NCI-H1417 (cell line): ENCODE measurements at places on chromosomes 4 and X.

GRCh38 chr4:158176108-158176507 lies 3.3 kb upstream of the GASK1B start:
- DNase-seq: no peak

DNA sequence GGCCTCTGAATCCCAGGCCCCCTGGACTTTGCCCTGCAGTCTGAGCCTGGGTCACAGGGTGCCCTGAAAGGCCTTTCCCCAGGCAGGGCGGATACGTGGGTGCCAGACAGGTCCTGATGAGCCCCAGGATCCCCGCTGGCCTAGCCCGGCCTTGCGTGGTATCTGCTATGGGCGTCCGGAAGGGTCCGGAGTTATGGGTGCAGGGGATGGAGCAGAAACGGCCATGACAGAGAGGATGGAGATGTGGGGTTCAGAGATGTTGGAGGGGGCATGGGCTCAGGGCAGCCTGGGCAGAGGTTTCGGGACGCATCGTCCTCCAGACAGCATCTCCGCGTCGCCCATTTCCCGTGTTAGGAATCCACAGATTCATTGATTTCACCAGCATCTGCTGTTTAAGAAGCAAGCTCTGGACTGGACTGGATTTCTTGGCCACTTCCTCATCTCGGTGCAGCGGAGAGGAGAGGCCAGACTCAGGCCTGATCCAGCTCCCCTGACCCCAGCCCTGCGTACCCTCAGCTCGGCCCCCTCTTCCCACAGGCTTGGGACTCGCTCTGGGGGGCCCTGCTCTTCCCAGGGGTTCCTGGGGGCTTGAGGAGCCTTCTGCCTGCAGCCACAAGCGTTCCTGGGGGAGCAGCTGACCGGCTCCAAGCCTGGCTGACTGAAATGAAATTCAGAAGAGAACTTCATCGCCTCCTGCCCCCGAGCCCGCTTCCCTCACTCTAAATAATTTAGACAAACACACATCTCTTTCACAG lies 86.9 kb upstream of the ADRA2C start:
- no peak for DNase-seq

DNA sequence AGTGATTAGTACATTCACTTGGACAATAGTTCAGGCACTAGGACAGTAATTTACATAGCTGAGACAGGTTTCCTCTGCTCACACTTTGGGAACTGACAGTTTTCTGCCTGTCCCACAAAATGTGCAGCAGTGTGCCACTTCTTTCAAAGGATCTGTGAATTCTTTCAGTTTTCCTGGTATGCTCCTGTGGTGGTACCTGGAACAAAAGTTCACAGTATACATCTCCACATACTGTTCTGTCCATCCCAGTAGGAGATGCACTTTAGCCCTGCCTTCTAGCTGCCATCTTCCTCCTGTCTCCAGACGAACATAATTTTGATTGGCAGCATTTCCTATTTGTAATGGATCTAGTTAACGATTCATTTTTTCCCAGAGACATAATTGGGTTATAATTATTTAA lies 360.8 kb upstream of the CXorf51B start:
- DNase-seq: no peak

DNA sequence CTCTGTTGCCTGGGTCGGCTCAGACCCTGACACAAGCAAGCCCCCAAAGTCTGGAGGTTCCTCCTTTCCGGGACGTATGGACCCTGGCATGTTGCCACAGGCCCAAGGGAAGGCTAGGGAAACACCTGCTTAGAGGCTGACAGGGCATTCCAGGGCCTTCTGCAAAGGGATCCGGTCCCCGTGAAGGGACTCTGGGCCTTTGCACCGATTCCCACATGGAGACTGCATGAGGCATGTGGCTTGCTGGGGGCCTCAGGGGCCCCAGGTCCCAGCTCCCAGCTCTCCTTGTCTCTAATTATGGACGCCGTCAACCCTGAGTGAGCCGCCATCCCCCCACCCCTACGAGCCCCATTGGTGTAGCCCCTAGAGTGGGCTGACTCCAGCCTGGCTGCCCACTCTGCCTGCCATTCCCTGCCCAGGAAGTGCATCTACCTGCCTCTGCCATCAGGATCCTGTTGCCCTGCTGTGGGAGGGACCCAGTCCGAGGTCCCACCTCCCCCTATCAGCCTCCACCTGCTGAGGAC lies 4.2 kb upstream of the RGS12 start:
- DNase-seq: no peak

DNA sequence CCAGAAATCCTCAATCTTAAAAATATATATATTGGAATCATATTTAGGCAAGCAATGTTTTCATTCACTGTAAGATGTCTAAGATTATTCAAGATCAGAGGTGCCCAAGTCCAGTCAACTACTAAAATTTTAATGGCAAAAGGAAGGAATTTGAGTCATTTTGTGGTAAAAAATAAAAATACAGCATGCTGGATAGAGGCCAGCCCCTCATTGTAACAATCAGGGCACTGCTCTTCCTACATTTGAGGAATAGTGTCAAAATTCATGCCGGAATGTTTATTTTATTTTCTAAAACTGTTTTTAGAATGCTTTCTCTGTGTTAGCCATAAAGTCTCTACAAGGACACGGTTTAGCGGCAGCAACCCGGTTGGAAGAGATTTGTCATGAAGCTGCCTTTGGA lies 49.9 kb upstream of the SRD5A3 start:
- no peak for DNase-seq

- DNase-seq: no peak
These were observed 27.3 kb upstream of the STS start for GRCh38 chrX:7119950-7120877.

GRCh38 chr4:2941138-2942036 lies 21.8 kb downstream of the NOP14 start:
- no peak for DNase-seq

DNA sequence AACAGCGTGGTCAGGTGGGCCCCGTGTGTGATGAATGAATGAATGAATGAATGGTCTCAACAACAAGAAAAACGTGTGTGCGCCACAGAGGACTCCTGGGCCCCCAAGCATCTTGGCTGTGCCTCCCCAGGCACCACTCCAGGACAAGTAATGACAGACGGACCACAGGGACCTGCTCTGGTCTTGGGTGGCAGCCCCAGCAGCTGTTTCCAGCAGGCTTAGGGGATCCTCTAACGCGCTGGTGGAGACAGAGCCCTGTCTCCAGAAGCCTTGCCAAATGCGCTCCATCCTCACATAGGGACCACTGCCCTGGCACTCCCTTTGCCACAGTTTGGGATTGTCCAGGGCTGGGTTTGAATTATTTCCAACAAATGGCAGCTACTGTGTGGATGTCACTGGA lies 39.1 kb downstream of the PSAPL1 start:
- DNase-seq: no peak

GRCh38 chrX:23465105-23465791 lies 130.6 kb downstream of the PTCHD1 start:
- DNase-seq: no peak

- peak; percentile 3 for DNase-seq
These were observed 63.7 kb downstream of the SEC24D start for GRCh38 chr4:118772081-118772766.

DNA sequence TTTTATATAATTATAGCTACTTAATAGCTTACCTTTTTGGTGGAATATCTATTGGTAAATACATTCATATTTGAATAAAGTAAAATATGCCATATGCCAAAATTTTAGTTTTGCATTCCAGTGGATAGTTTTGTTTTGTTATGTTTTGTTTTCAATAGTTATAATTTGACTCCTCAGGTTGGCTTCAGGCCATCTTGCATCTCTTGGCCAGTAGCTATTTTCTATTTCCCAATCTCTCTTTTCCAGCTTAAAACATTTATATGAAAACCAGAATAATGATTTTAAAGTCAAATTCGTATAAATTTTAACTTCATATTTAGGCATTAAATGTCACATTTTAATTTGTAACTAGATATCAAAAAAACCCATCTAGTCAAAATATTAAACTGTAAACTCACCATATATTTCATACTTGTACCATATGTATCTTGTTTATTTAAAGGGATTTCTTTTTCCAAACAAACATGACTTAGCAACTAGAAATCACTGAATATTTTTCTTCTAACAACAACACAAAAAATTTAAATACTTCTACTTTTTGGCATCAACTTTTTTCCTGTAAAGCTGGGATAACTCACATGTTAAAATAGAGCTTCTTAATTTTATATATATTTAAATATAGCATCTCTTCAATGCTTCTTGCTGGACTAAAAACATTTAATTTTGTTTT lies 1209.6 kb downstream of the PCDH7 start:
- no peak for DNase-seq

GRCh38 chrX:26375346-26375745 lies 159.4 kb downstream of the MAGEB5 start:
- no peak for DNase-seq

- DNase-seq: no peak
These were observed 78.7 kb downstream of the SUPT20HL2 start for GRCh38 chrX:24235084-24235710.

GRCh38 chrX:118823263-118824172 lies at the start of gene ZCCHC12:
Gene ZCCHC12, plus strand, starts transcription at chrX:118823824. Its CDS starts 1,421 bp downstream, at chrX:118825245.
- DNase-seq: peak; percentile 28

DNA sequence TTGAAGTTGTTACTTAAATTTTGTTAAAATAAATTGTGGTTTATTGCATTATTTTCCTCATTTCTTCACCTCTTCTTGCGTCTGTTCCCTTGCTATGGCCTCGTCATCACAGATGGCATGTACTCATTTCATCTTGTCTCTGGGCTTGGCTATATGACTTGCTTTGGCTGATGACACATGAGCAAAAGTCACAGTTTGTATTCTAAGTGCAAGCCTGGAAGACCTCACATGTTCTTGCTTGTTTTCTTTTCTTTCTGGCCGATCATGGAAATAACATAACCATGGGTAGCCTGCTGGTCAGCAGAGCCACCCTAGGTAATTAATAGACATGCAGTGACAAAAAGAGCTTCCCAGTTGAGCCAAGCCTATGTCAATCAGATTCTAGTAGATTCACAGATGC lies 527.9 kb downstream of the SPRY1 start:
- no peak for DNase-seq

GRCh38 chr4:72094059-72094797 lies 62.4 kb downstream of the NPFFR2 start:
- DNase-seq: peak; percentile 99
